Progenitor cell of endocrine pancreas (in vitro differentiated cells): ENCODE measurements at places on chromosomes 16 and 17. TPM values are rescaled to one million over a fixed set of nuclear protein-coding genes. Genes with fewer than 3 reads are reported as not detected.

DNA sequence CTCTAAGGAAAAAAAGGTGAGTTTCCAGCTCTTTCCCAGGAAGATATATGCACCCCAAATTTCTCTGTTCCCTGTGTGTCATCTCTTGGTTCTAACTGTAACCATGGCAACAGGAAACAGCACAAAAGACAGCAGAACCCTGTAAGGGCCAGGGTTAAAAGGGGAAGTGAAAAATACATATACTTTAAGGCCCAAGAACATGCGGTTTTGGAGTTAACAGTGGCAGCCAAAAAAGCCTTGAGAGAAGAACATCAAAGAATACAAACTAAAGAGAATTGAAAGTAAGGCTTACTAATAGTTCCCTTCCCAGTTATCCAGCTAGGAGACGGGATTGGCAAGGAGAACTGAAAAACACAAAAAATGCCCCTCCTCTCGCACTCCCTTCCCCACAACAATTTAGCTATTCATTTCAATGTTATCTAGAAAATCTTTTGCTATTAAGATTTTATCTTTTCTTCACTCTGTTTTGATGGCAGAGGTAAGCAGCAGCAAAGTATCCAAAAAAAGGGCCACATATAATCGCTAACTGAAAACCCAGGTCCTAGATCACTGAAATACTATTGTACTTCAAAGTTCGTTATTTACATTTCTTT lies 1.5 kb downstream of the SPOP start:
- peaks cover 31% of the 10 kb centered on the region for H3K4me1 ChIP-seq
- peak overlapping the region; percentile 99 for H3K27ac ChIP-seq
- H3K36me3 ChIP-seq: peaks cover 11% of the 10 kb centered on the region
- H3K4me3 ChIP-seq: peak overlapping the region; percentile 99
- no peak for DNase-seq
- no peaks in the 10 kb centered on the region for H3K27me3 ChIP-seq

ATXN2L gene
- total RNA-seq: 248 and 256 TPM in 2 replicates

GRCh38 chr17:2042933-2043332 lies 1.1 kb downstream of the OVCA2 start:
- H3K36me3 ChIP-seq: peaks cover 9% of the 10 kb centered on the region
- H3K27me3 ChIP-seq: peaks cover 2% of the 10 kb centered on the region
- peak overlapping the region; percentile 84 for H3K4me3 ChIP-seq
- peak overlapping the region; percentile 93 for H3K27ac ChIP-seq
- H3K4me1 ChIP-seq: peaks cover 9% of the 10 kb centered on the region
- DNase-seq: no peak

FAM117A gene
- 19.1 and 20.2 TPM in 2 replicates for total RNA-seq

- peaks cover 8% of the 10 kb centered on the region for H3K4me1 ChIP-seq
- peak overlapping the region; percentile 57 for H3K27ac ChIP-seq
- H3K36me3 ChIP-seq: no peaks in the 10 kb centered on the region
- H3K4me3 ChIP-seq: peak overlapping the region; percentile 24
- H3K27me3 ChIP-seq: no peaks in the 10 kb centered on the region
Measured at GRCh38 chr17:73429440-73430164, 117.8 kb upstream of the CDC42EP4 start.

- no peak overlapping the region for H3K27ac ChIP-seq
- H3K4me1 ChIP-seq: no peaks in the 10 kb centered on the region
- no peaks in the 10 kb centered on the region for H3K27me3 ChIP-seq
- no peak for DNase-seq
- peaks cover 15% of the 10 kb centered on the region for H3K36me3 ChIP-seq
- no peak overlapping the region for H3K4me3 ChIP-seq
Measured at GRCh38 chr17:38899421-38899820, 26.0 kb upstream of the LASP1NB start.

FOXO3B gene
- 19.3 and 20.4 TPM in 2 replicates for total RNA-seq

GRCh38 chr17:58741121-58741625 lies 14.5 kb upstream of the PPM1E start:
- no peak overlapping the region for H3K4me3 ChIP-seq
- H3K4me1 ChIP-seq: no peaks in the 10 kb centered on the region
- DNase-seq: no peak
